ENCODE measurements at places on chromosomes 12 and 14.

DNA sequence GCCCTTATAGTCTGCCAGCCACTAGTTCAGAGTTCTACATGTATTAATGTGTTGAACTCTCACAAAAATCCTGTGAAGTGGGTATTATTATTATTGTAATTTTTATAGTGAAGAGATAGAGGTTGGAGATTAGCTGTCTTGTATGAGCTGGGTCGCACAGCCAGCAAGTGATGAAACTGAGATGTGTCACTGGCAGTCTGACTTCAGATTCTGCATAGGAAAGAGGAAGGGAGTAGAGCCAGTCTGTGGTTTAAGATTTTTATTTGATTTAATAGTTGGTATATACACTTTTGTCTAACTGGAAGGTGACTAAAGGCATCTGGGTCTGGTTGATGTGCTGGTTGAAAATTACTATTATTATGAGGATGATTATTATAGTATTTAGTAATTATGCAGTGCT is 5.8 kb upstream of the FRS2 start:
- DNase-seq: no peak

DNA sequence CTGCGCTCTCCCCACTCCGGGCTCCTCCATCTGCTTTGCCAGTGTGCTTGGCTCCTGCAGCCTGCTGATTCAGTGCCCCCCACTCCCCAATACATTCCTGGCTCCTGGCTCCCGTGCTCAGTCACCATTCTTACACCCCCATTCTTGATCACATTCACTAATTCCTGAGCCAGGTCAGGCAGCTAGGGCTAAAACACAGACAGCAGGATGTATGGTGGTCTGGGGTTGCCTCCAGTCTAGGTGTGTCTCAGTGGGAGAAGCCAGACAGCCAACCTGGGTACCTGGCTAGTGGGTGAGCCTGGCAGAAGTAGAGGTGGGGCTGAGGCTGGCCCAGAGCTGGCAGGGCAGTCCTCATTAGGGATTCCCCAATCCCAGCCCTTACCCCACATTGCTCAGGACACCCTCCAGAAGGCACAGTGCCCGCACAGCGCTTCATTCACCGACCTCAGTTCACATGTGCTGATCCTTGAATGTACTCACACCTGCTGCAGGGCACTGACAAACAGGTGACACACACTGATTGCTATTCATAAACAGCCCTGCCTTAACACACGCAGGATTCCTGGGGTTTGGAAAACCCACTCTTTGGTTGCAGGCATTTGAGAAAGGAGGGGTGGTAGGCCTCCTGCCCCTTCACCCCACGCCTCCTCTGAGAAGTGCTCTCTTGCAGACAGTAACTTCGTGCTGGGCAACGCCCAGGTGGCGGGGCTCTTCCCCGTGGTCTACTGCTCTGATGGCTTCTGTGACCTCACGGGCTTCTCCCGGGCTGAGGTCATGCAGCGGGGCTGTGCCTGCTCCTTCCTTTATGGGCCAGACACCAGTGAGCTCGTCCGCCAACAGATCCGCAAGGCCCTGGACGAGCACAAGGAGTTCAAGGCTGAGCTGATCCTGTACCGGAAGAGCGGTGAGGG is 1.7 kb downstream of the KCNH3 start:
- DNase-seq: no peak

DNA sequence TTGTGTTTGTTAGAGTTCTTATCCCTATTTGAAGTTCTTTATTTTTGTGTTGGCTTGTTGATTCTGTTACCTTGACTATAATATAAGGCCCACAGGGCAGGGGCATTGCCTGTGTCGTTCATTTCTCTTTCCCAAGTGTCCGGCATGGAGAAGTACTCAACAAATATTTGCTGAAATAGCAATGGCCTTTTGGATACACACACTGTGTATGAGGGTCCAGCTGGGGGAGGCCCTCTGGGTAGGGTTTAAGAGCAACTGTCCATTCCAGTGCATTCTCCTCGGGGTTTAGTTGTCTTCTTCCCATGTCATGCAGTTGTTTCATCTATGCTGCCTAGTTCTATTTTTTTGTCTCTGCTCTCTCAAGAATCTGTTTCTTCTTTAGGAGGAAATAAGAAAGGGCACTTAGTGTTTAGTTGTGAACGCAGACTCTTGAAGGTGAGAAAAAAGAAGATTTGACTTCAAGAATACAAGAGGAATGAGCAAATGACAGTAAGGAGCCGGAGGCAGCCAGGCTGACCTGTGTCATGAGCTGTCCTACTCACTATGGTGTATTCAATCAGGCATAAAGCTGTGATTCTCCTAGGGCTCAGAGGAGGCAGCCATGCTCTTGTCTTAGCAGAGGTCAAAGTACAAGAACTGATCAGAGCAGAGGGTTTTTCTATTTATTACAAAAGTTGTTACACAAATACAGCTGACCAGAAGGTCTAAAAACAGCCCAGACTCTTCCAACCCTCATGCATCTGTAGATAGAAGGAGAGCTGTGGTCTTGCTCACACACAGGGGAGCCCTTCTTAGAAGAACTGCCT is 10.2 kb downstream of the ERG28 start:
- DNase-seq: no peak

- no peak for DNase-seq
These were observed 414.1 kb downstream of the KCNH5 start for GRCh38 chr14:62631176-62631575.

GRCh38 chr12:115013236-115013981 is 329.4 kb upstream of the TBX3 start:
- DNase-seq: no peak

- no peak for DNase-seq
These were observed 29.0 kb downstream of the SLC6A12 start for GRCh38 chr12:184811-185575.

DNA sequence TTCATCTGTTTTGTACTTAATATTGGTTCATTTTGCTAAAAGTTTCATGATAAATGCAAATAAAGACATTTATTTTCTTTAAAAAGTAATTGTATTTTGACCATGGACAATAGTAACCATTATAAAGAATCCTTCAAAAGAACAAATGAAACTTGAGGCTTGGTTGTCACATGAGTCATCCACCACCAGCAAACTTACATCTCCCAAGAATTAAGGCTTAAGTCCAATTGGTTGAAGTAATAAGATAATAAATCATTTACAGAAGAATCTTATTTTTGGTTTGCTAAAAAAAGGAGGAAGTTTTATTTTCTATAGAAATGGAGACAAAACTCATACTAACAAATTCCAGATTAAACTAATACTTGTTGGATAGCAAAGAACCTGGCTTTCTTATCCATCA is 84.8 kb upstream of the KITLG start:
- no peak for DNase-seq

DNA sequence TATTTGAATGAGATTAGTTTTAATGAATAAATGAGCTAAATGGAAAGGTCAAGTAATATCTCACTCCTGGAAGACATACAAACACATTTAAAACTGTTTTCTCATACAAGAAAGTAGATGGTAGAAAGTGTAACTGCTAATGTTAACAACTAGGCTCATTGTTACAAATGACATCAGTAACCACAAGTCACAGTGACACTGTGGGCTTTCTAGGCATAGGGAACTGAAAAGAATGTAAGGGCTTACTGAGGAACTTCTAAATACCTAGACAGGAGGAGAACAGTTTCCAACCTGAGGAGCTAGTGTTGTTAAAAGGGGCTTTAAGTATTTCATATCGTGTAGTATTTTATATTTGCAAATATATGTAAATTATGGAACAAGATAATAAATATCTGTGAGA is 17.5 kb upstream of the ERGIC2 start:
- DNase-seq: no peak

- no peak for DNase-seq
These were observed 41.5 kb downstream of the SPPL3 start for GRCh38 chr12:120862664-120863063.

DNA sequence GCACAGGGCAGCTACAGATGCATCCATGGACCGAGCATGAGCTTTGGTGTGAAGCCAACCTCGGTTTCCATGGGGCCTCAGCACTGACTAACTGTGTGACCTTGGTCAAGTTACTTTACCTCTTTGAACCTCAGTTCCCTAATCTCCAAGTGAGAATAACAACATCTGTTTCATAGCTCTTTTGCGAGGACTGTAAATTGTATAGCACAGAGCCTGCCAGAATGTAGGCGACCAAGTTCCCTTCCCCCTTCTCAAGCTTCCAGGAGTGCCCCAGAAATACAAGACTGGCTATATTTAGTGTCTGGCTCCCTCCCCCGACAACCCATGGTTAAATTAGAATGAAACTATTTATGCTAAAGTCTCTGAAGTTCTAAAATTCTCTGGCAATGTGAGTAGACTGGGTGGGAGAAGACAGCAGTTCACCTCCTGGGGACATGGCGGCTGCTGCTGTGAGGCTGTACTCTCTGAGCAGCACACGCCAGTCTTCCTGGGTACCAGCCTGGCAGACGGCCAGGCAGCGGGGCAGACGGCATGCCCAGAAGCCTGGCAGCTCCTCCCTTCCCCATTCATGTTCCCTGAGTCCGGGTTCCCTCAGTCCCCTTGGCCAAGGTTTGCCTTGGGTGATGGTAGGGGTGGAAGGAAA is 22.0 kb upstream of the TMED10 start:
- DNase-seq: no peak

DNA sequence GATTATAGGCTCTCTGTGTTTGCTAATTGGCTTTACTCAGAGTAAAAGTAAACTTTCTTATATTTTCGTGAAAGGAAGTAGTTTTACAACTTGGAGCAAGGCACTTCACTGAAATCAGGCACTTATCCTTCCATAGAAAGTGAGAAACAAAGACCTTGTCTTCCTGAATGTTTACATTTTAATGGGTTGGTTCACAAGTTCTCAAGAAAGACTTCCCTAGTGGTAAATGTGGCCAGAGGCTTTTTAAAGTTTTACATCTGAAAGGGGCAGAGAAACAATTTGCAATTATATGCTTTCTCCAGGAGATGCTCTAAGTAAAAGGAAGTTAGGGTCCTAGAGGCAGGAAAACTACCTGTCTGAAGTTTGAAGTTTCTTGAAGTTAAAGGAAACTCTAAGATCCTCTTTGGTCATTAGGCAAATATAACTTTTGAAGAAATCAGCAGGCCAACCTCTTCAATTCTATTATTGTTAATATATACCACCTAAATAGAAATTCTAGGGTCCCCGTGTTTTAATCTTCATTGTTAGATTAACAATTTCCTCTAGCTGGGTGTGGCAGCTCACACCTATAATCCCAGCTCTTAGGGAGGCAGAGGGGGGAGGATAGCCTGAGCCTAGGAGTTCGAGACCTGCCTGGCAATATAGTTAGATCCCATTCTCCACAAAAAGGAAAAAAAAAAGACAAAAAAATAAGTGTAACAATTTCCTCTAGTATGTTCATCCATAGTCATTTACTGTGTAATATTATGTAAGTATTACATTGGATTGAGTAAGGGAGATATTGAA is 644.9 kb upstream of the FOXG1 start:
- no peak for DNase-seq

- no peak for DNase-seq
These were observed 34.4 kb downstream of the TBX3 start for GRCh38 chr12:114649585-114649984.

GRCh38 chr12:38744041-38744440 is 161.3 kb downstream of the CPNE8 start:
- DNase-seq: no peak

DNA sequence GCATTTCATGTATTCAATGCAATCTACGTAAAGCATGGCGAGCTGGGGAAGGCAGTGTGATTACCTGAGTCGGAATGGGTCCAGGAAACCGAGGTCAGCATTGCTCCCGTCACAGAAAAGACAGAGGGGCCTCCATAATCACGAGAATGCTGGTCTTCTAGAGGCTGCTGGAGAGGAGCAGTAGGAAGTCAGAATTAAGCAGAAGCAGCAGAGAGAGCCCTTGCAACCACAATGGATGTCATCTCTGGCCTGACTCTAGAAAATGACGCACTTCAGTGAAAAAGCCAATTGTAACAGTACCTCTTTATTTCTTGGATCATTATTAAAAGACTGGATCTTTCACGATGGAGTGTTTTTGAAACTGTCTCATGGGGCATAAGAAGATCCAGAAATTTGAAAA is 69.5 kb upstream of the FOXN3 start:
- DNase-seq: no peak

DNA sequence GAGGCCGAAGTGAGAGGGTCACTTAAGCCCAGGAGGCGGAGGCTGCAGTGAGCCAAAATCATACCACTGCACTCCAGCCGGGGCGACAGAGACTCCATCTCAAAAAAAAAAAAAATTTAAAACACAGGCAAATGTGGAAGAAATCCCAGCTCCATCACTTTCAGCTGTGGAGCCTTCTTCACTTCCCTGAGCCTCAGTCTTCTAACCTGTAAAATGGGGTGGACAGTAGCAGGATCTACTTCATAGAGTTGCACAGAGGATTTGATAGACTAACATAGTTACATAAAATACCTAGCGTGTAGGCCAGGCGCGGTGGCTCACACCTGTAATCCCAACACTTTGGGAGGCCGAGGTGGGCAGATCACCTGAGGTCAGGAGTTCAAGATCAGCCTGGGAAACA is 26.5 kb downstream of the PHETA1 start:
- DNase-seq: no peak

DNA sequence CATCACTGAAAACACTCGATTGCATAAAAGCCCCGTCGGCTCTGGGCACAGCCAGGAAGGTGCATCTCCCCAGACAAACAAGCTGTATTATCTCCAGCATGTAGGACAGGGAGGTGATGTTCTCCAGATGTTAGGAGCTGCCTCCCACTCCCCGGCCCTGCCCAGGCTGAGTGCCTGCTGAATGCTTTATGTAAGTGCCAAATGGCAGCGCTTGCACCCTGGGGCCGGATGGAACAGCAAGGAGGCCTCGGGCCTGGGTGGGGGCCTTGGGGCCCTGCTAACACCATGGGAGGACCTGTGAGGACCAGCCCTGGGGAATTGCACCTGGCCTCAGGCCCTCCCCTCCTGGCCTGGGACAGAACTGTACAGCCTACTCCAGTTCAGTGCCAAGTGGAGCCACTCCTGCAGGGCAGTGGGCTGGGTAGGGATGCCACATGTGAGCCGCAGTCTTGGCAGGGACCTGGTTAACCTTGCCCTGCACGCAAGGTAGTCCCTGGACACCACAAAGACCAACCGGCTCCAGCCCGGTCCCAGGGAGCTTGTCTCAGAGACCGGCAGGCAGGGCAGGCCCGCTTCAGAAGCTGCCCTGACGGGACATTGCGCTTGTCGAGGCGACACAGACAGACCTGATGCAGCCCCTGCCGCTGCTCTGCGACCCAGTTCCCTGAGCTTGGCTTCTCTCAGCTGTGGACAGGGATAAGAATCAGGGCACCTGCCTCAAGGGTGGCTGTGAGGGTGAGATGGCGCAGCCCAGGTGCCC is 35.3 kb upstream of the PPP1R13B start:
- DNase-seq: no peak

GRCh38 chr12:650983-651382 is 12.3 kb downstream of the NINJ2 start:
- no peak for DNase-seq

Data from NCI-H187 (cell line).